Smooth muscle cell of trachea (primary cell): ENCODE measurements at places on chromosomes 3 and 15. TPM values are rescaled to one million over a fixed set of nuclear protein-coding genes. Genes with fewer than 3 reads are reported as not detected.

Gene CCRL2
- total RNA-seq = 0.29 and 0.83 TPM in 2 replicates

Gene SNTN
- not detected in 2 replicates for total RNA-seq

Gene POPDC2
- 0.15 and 0.33 TPM in 2 replicates for total RNA-seq

Gene DUOX2
- 0.17 TPM in 1 of 2 replicates, not detected in the other for total RNA-seq

Gene IL17RE
- total RNA-seq = 1.5 and 2.8 TPM in 2 replicates

Gene PTX3
- 120 and 266 TPM in 2 replicates for total RNA-seq

Gene KY
- 1.6 and 1.7 TPM in 2 replicates for total RNA-seq

Gene SERINC4
- total RNA-seq = 0.15 TPM in 1 of 2 replicates, not detected in the other

Gene AMOTL2
- total RNA-seq = 42.2 and 77.1 TPM in 2 replicates

Gene KBTBD13
- total RNA-seq = under 0.01 and 0.17 TPM in 2 replicates

Gene ALCAM
- total RNA-seq = 91.6 and 133 TPM in 2 replicates

Gene EXD1
- under 0.01 TPM in 1 of 2 replicates, not detected in the other for total RNA-seq

Gene SSUH2
- 0.17 TPM in 1 of 2 replicates, not detected in the other for total RNA-seq

Gene ZNF445
- 9.9 and 10.5 TPM in 2 replicates for total RNA-seq

Gene ATP13A5
- not detected in 2 replicates for total RNA-seq

Gene KNSTRN
- total RNA-seq = 12.9 and 81.2 TPM in 2 replicates

Gene GLCE
- total RNA-seq = 24.3 and 28.8 TPM in 2 replicates

Gene XCR1
- under 0.01 TPM in 1 of 2 replicates, not detected in the other for total RNA-seq

Gene FAM3D
- not detected in 2 replicates for total RNA-seq

Gene CD47
- 80.4 and 152 TPM in 2 replicates for total RNA-seq

Gene SLC24A5
- not detected in 2 replicates for total RNA-seq

Gene GPR15
- total RNA-seq = not detected in 2 replicates

Gene MYL3
- total RNA-seq = not detected in 2 replicates

Gene PAQR5
- 5.8 and 7.9 TPM in 2 replicates for total RNA-seq

Gene CSTA
- 2.6 and 7.8 TPM in 2 replicates for total RNA-seq

Gene CNTN4
- total RNA-seq = under 0.01 TPM in 1 of 2 replicates, not detected in the other

Gene NR1I2
- total RNA-seq = not detected in 2 replicates

Gene RTP1
- total RNA-seq = not detected in 2 replicates

Gene BMF
- total RNA-seq = 4.8 and 6.4 TPM in 2 replicates

Gene UBE2E1
- 131 and 141 TPM in 2 replicates for total RNA-seq

Gene MYO5A
- 48.8 and 50.6 TPM in 2 replicates for total RNA-seq

Gene FBXO40
- total RNA-seq = under 0.01 TPM in 1 of 2 replicates, not detected in the other

Gene GTPBP8
- total RNA-seq = 45.0 and 45.2 TPM in 2 replicates

Gene NUTM1
- under 0.01 TPM in 1 of 2 replicates, not detected in the other for total RNA-seq

Gene NEK10
- 38.5 and 54.3 TPM in 2 replicates for total RNA-seq

Gene ARRDC4
- 9.2 and 16.9 TPM in 2 replicates for total RNA-seq

Gene BCL2A1
- 6.5 and 11.4 TPM in 2 replicates for total RNA-seq

Gene MNS1
- 1.2 and 3.9 TPM in 2 replicates for total RNA-seq

Gene C3orf85
- not detected in 2 replicates for total RNA-seq

Gene STRIT1
- total RNA-seq = not detected in 2 replicates

Gene BNC1
- total RNA-seq = 6.1 and 7.9 TPM in 2 replicates

Gene PLSCR5
- not detected in 2 replicates for total RNA-seq

Gene ARGFX
- not detected in 2 replicates for total RNA-seq

Gene SCAANT1
- not detected in 2 replicates for total RNA-seq

Gene HRG
- total RNA-seq = not detected in 2 replicates

Gene SQOR
- 82.3 and 158 TPM in 2 replicates for total RNA-seq

Gene ASB7
- 17.6 and 23.7 TPM in 2 replicates for total RNA-seq

Gene TMEM108
- total RNA-seq = 0.17 TPM in 1 of 2 replicates, not detected in the other

Gene NLGN1
- 1.0 and 3.3 TPM in 2 replicates for total RNA-seq

Gene CNTN3
- 1.7 and 3.0 TPM in 2 replicates for total RNA-seq

Gene GUCA1C
- not detected in 2 replicates for total RNA-seq

Gene COLQ
- total RNA-seq = 0.15 and 0.66 TPM in 2 replicates

Gene CNTN6
- total RNA-seq = under 0.01 TPM in 1 of 2 replicates, not detected in the other

Gene SEC11A
- 142 and 272 TPM in 2 replicates for total RNA-seq
